ENCODE measurements at places on chromosomes 7 and 10. TPM values are rescaled to one million over a fixed set of nuclear protein-coding genes. Genes with fewer than 3 reads are reported as not detected.

The FAM25G gene
- not detected for total RNA-seq

DNA sequence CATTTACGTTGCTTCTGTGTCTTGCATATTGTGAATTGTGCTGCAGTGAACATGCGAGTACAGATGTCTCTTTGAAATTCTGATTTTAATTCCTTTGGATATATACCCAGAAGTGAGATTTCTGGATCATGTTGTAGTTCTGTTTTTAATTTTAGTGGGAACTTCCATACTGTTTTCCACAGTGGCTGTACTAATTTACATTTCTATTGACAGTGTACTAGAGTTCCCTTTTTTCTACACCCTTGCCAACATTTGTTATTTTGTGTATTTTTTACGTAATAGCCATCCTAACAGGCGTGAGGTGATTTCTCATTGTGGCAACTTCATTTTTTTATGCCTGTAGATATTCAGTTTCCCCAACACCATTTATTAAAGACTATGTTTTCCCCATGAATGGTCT lies 144.7 kb upstream of the INHBA start:
- no peak for DNase-seq

GRCh38 chr10:127889605-127890195 lies 3.0 kb downstream of the CLRN3 start:
- DNase-seq: no peak

DNA sequence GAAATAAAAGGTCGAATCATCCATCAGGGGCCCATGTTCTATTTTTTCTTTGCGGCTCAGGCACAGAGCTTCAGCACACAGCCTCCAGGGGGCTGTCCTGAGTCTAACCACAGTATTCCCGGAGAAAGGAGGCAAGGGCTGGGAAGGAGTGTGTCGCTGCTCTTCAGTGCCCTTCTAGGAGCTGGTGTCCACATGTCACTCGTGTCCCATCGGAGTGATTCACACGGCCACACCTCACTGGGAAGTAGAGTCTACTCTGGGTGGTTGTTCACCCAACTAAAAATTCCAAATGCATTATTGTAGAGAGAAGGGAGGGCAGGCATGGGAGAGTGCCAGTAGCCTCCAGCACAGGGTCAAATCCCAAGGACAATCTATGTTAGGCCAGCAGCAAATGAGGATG lies 114.8 kb upstream of the LANCL2 start:
- DNase-seq: no peak

The CYP3A4 gene
- total RNA-seq: not detected

GRCh38 chr10:49200854-49201253 lies 12.7 kb upstream of the TMEM273 start:
- DNase-seq: no peak

The LLCFC1 gene
- not detected for total RNA-seq

DNA sequence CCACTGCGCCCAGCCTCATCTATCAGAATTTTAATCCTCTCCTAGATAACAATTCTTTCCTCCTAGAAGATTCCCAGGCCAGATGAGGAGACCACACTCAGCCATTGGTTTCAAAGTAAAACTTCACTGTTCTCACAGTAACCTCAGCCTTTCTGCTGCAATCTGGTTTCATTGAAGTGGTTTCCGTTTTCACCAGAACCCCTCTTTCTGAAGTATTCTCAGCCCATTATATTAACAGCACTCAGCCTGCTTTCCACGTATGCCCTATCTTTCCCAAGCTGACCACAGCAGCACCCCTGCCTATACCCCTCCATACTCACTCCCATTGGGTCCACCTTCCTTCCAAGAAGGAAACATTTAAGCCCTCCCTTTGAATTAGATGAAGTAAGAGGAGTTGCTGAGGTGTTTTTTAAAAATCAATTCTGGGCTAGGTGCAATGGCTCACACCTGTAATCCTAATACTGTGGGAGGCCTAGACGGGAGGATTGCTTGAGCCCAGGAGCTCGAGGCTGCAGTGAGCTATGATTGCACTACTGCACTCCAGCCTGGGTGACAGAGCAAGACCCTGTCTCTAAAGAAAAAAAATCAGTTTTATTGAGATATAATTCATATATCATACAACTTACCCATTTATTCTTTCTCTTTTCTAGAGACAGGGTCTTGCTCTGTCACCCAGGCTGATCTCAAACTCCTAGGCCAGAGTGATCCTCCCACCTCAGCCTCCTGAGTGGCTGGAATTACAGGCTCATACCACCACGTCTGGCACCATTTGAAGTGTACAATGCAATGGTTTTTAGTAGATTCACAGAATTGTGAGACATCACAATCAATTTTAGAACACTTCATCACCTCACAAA lies 11.3 kb downstream of the PLAU start:
- DNase-seq: peak; percentile 63

The EPDR1 gene
- 0.19 TPM for total RNA-seq

DNA sequence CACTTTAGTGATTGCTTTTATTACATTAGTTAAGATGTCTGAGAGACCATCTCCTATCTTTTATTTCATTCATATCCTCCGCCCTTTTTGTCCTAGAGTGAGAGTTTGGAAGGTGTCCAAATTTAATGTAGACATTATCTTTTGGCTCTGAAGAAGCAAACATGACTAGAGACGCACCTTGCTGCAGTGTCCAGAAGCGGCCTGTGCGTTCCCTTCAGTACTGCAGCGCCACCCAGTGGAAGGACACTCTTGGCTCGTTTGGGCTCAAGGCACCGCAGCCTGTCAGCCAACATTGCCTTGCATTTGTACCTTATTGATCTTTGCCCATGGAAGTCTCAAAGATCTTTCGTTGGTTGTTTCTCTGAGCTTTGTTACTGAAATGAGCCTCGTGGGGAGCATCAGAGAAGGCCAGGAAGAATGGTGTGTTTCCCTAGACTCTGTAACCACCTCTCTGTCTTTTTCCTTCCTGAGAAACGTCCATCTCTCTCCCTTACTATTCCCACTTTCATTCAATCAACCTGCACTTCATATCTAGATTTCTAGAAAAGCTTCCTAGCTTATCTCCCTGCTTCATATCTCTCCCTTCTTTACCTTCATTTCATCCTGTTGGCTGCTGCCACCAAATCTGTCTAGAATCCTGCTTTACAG lies 10.4 kb upstream of the CLCN1 start:
- peak; percentile 56 for DNase-seq

DNA sequence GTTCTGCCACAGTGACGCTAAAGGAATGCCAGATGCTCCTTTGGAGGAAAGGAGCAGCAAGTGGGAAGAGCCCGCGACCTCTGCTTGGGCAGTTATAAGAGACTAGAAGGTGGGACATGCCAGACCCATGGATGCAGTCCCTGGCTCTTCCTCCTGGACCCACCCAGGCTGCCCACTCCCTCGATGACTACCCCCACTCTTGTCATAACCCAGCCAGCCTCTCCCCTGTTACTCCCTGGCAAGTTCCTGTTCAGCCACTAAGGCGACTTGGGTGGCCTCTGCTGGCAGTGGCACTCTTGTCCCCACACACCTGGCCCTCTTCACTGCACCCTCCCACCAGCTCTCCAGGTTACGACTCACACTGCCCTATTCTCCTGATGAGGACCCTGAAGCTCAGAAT lies 33.5 kb downstream of the COL13A1 start:
- DNase-seq: no peak

The PHKG1 gene
- total RNA-seq: 3.7 TPM

GRCh38 chr10:4568086-4568485 lies 257.9 kb upstream of the AKR1E2 start:
- no peak for DNase-seq

The FBXO24 gene
- total RNA-seq: 2.1 TPM

- DNase-seq: no peak
Measured at GRCh38 chr10:99537989-99538917, 5.5 kb downstream of the NKX2-3 start.

DNA sequence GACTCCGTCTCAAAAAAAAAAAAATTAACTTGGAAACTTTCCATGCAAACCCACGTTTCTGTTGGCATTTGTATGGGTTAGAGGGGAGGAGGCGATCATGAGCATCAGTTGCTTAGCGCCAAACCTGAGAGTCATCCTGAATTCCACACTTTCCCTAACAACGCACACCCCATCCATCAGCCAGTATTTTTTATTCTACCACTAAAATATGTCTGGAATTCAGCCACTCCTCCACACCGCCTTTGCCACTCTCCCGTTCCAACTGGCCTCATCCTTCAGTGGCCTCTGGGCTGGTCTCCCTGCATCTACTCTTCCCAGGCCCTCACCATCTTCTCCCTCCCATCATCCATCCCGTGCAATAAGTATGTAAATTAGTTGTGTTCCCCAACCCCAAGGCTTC lies 4.7 kb upstream of the LMBR1 start:
- DNase-seq: no peak

- DNase-seq: no peak
Measured at GRCh38 chr7:157806711-157807110, 469.9 kb downstream of the DNAJB6 start.

Data from CD4-positive, alpha-beta memory T cell (primary cell).